CD4-positive, CD25-positive, alpha-beta regulatory T cell (primary cell): ENCODE measurements at places on chromosomes 5 and 9.
A peak's percentile ranks its signal among the peaks of the same experiment; 100 is the strongest.

- H3K36me3 ChIP-seq, result no peaks in the 10 kb centered on the region
- DNase-seq, result no peak
- peaks cover 6% of the 10 kb centered on the region for H3K4me1 ChIP-seq
- no peak overlapping the region for H3K4me3 ChIP-seq
- H3K27me3 ChIP-seq, result peaks cover 12% of the 10 kb centered on the region
These were observed 1.1 kb downstream of the EPB41L4B start for GRCh38 chr9:109319626-109320241.

- no peak for DNase-seq
- no peak overlapping the region for H3K4me3 ChIP-seq
- no peaks in the 10 kb centered on the region for H3K4me1 ChIP-seq
- no peaks in the 10 kb centered on the region for H3K27me3 ChIP-seq
These were observed 372.7 kb downstream of the TMEM38B start for GRCh38 chr9:106066940-106067524.

DNA sequence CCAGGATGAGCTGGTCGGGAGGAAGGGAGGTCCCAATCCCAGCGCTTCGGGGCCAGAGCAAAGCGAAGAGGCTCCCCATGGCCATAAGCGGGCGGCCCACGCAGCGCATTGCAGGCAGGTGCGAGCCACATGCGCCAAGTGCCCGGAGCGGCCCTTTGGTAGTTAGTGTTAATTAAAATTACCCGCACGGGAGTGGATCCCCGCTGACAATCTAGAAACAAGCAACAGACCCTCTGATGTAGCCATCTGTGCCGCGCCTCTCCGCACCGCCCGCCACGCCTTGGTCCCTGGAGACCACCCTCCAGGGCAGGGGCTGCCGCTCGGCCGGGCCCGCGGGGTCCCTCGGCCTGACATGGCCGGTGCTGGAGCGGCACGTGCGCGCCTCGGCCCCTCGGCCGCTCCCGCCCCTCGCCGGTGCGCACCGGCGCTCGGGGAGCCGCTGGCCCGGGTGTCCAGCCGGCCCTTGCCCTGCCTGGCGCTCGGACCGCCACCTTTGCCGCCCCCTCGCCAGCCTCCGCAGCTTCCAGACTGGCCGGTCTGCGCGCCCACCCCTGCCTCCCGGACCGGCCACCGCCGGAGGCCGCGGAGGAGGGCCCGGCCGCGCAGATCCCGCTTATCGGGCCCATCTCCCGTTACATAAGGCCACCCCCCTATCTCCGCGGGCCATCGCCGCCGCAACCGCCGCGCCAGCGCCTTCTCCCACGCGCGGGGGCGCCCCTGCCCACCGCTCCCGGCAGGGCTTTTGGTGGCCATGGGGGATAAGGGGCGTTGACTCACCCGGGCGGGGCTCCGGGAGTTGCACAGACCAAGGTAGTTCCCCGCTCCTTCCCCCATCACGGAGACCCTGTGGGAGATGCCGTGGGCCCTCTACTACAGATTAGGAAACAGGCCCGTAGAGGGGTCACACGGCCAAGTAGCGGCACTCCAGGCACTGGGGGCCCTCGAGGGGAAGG lies 1.9 kb upstream of the IL13 start:
- no peak overlapping the region for H3K27ac ChIP-seq
- peaks cover 9% of the 10 kb centered on the region for H3K27me3 ChIP-seq
- no peaks in the 10 kb centered on the region for H3K36me3 ChIP-seq
- H3K4me1 ChIP-seq, result peaks cover 13% of the 10 kb centered on the region
- H3K4me3 ChIP-seq, result no peak overlapping the region

GRCh38 chr9:7944572-7944971 lies 145.0 kb upstream of the DMAC1 start:
- no peaks in the 10 kb centered on the region for H3K4me1 ChIP-seq
- no peak overlapping the region for H3K27ac ChIP-seq
- peak; percentile 22 for DNase-seq
- no peaks in the 10 kb centered on the region for H3K36me3 ChIP-seq

DNA sequence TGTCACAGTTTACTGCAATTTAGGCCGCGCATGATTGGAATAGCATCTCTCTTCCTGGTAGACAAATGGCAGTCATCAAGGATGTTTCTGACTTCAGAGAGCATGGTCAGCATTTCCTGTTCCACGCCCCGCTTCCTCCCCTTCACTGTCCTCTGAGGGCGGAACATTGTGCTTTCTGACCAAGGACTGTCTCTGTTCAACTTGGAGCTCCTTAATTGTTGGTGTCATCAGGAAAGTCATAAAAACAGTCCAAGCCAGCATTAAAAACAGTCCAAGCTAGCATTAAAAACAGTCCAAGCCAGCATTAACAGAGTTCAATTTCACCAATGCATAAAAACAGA lies 301.3 kb upstream of the IRX4 start:
- no peaks in the 10 kb centered on the region for H3K4me1 ChIP-seq
- H3K36me3 ChIP-seq, result no peaks in the 10 kb centered on the region
- H3K27me3 ChIP-seq, result no peaks in the 10 kb centered on the region
- no peak overlapping the region for H3K27ac ChIP-seq
- no peak for DNase-seq

GRCh38 chr5:139605887-139606286 lies 42.3 kb upstream of the CXXC5 start:
- no peak overlapping the region for H3K4me3 ChIP-seq
- no peak overlapping the region for H3K27ac ChIP-seq
- no peak for DNase-seq
- peaks cover 45% of the 10 kb centered on the region for H3K36me3 ChIP-seq
- peaks cover 5% of the 10 kb centered on the region for H3K4me1 ChIP-seq

- H3K4me1 ChIP-seq, result no peaks in the 10 kb centered on the region
- H3K36me3 ChIP-seq, result no peaks in the 10 kb centered on the region
- no peak overlapping the region for H3K4me3 ChIP-seq
- H3K27ac ChIP-seq, result no peak overlapping the region
- DNase-seq, result peak; percentile 84
These were observed 36.7 kb upstream of the ARRDC3 start for GRCh38 chr5:91419571-91420537.

DNA sequence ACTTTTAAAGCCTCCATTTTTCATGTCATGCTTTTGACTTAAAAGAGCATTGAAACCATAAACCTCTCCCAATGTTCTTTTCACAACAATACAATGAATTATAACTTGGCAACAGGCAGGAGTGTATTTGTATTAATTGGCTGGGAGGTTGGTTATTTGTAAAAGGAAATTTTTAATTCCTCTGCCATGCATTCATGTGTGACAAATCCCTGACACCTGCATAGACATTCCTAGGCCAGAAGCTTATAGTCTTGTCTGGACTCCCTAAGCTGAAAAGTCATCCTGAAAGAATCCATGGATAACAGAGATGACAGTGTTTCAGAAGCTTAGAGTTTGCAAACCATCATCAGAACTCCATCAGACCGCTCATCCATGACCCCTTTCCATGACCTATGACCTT lies 76.3 kb upstream of the PTGER4 start:
- no peak overlapping the region for H3K27ac ChIP-seq
- H3K4me3 ChIP-seq, result no peak overlapping the region
- H3K36me3 ChIP-seq, result no peaks in the 10 kb centered on the region
- DNase-seq, result no peak
- H3K27me3 ChIP-seq, result no peaks in the 10 kb centered on the region
- peaks cover 21% of the 10 kb centered on the region for H3K4me1 ChIP-seq

DNA sequence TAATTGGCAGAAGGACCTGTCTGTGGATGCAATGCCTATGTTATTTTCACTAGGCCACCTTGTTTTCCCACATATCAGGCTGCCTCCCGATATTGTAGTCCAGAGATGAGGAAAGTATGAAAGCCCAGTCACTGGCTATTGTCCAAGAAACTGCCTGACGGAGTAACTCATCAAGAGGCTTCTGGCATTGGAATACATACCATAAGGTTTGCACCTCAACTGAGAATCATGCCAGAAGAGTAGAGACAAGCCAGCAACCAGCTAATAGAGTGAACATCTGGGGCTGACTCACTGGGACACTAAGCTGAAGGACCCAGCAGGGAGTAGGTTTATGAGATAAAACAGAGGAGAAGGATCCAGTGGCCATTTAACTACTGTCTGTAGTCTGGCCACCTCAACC lies 137.2 kb upstream of the FST start:
- no peaks in the 10 kb centered on the region for H3K36me3 ChIP-seq
- H3K4me3 ChIP-seq, result no peak overlapping the region
- no peak for DNase-seq
- H3K27me3 ChIP-seq, result no peaks in the 10 kb centered on the region

DNA sequence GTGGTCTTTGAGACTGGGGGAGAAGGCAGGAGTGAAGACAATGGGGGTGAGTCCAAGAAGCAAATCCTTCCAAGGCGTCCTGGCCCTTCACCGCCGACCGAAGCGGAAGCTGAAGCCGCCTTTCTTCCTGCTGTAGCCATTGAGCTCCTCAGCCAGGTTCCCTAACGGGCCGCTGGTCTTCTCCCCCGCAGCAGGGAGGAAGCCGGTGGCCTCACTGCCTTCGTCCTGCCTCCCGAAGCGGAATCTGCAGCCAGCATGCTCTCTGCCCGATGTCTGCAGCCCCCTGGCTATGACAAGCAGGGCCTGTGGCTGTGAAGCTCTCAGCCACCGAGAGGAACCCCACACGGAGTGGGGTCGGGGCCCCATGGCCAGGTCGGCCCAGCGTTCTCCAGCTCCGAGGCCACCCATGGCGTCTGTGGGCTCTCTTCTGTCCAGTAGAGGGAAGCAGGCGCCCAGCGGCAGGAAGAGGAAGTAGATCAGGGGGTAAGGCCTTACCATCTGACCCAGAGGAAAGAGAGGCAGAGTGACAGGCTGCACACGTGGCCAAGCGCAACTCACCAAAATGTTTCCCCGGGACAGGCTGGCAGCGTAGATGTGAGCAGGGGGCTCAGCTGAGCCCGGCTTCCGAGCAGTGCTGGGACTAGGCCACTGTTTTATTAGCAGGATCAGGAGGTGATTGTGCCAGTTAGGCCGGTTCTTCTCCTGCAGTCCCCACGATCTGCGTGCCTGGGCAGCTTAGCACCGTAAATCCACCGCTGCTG lies 3.1 kb downstream of the QRFP start:
- H3K36me3 ChIP-seq, result peaks cover 4% of the 10 kb centered on the region
- DNase-seq, result no peak

DNA sequence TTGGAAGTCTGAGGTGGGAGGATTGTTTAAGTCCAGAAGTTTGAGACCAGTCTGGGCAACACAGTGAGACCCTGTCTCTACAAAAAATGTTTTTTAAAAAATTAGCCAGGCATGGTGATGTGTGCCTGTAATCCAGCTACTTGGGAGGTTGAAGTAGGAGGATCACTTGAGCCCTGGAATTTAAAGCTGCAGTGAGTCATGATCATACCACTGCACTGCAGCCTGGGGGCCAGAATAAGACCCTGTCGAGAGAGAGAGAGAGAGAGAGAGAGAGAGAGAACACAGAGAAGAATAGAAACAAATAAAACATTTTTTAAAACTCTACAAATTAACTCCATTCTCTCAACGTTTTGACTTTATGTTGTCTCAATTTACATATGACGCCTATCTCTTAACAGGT lies 111.8 kb downstream of the BARX1 start:
- H3K4me1 ChIP-seq, result no peaks in the 10 kb centered on the region
- peaks cover 14% of the 10 kb centered on the region for H3K27me3 ChIP-seq
- no peak overlapping the region for H3K4me3 ChIP-seq
- H3K36me3 ChIP-seq, result no peaks in the 10 kb centered on the region
- no peak overlapping the region for H3K27ac ChIP-seq

- H3K27ac ChIP-seq, result peak overlapping the region; percentile 88
- peak overlapping the region; percentile 81 for H3K4me3 ChIP-seq
- peak; percentile 13 for DNase-seq
- H3K4me1 ChIP-seq, result peaks cover 37% of the 10 kb centered on the region
- no peaks in the 10 kb centered on the region for H3K27me3 ChIP-seq
These were observed 489 bp downstream of the CHMP5 start for GRCh38 chr9:33265211-33265865.

DNA sequence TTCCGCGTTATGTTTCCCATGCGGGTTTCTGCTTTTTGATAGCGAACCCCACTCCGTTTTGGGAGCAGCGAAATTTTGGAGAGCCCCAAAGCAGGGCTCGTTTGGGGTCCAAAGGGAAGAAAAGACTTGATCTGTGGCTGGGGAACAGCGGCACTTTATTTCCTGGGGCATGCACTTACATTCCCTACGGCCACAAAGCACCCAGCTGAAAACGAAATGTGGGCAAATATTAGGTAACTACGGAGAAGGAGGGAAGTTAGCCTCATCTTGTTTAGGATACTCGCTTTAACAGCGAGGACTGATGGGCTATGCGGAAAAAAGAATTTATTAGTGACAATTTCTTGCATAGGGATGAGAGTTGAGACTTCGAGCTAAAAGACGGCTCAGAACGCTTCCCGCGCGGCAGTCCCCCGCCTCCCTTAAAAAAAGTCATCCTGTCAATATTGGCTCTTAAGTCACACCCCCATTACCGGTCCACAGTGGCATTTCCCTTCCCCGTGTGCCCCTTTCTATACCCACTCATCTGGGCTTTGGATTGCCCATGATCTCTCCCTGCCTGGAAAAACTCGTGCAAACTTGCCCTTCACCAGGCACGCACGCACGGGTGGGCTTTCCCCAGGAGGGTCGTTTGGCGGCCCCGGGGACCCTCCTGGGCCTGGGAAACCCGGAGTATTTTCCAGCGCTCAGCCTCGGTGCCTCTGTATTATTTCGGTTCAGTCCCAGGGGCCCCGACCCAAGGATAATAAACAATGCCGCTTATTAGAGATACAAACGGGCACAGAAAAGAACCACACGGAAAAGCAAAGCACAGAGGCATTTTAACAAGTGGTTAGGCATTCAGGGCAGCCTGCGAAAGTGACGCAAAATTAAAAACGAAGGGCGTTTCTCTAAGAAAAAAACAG lies 35.8 kb upstream of the NFIB start:
- no peaks in the 10 kb centered on the region for H3K36me3 ChIP-seq
- H3K27me3 ChIP-seq, result peaks cover 16% of the 10 kb centered on the region
- H3K4me3 ChIP-seq, result no peak overlapping the region
- no peak for DNase-seq

GRCh38 chr5:125142458-125142857 lies 396.0 kb upstream of the ZNF608 start:
- no peaks in the 10 kb centered on the region for H3K36me3 ChIP-seq
- no peak overlapping the region for H3K4me3 ChIP-seq
- DNase-seq, result no peak
- no peak overlapping the region for H3K27ac ChIP-seq
- no peaks in the 10 kb centered on the region for H3K27me3 ChIP-seq
- no peaks in the 10 kb centered on the region for H3K4me1 ChIP-seq

DNA sequence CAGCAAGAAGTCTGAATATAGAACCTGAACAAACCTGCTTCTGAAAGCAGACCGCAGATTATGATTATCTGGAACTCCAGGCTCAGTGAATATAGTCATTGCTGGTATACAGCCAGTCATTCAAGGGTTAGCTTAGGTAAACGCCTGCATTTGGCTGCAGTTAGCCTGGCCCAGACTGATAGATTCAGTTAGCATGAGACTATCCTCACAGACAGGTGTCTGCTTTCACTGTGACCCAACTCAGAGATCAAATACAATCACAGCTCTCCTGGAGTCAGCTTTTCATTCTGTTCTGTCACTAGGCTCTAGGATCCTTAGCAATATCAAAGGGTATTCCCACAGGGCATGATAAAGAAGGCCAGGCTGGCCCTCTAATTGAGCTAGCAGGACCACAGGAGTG lies 138.6 kb upstream of the PLCXD3 start:
- no peaks in the 10 kb centered on the region for H3K27me3 ChIP-seq
- no peaks in the 10 kb centered on the region for H3K36me3 ChIP-seq
- H3K27ac ChIP-seq, result no peak overlapping the region
- no peak for DNase-seq
- H3K4me3 ChIP-seq, result no peak overlapping the region
